ENCODE measurements at places on chromosomes 4 and X.

DNA sequence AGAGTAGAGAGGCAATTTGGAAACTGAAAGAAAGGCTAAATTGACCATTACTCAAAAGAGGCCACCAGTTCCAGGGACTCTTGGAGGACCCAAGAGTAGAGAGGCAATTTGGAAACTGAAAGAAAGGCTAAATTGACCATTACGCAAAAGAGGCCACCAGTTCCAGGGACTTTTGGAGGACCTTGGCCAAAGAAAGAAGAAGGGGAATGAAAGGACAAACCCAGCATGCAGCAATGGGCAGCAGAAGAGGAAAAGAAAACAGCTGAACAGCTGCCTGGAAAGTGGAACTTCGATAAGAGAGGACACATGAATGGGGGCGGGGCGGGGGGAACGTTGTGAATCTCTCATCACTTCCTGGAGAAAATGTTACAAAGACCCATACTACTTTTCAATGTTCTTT, 80.8 kb downstream of the PALLD start:
- no peak for DNase-seq

DNA sequence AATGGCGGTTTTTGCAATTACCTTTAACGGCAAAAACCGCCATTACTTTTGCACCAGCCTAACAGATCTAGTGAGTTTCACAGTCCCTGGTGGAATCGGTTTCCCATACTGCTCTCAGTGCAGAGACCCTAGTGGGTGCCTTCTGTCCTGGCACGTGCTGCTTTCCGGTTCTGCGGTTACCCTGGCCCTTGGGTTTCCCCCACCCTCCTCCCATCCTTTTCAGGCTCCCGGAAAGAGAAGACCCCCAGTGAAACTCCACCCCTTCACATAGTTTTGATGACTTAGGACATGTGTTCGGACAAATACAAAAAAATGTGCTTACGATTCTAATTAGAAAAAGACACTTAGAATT, 36.9 kb downstream of the NLGN3 start:
- DNase-seq: no peak

DNA sequence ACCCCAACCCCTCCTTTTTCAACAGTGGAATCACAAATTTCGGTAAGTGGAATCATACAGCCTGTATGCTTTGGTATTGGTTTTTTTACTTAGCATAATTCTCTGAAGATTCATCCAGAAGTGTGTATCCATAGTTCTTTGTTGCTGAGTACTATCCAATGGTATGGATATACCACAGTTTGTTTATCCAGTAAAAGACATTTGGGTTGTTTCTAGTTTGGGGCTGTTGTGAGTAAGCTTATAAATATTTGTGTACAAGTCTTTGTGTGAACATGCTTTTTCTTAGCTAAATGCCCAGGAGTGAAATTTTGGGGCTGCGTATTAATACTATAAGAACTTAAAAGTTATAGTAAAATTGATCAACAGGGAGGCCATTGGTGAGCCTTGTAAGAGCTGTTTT, 57.5 kb upstream of the GC start:
- no peak for DNase-seq

DNA sequence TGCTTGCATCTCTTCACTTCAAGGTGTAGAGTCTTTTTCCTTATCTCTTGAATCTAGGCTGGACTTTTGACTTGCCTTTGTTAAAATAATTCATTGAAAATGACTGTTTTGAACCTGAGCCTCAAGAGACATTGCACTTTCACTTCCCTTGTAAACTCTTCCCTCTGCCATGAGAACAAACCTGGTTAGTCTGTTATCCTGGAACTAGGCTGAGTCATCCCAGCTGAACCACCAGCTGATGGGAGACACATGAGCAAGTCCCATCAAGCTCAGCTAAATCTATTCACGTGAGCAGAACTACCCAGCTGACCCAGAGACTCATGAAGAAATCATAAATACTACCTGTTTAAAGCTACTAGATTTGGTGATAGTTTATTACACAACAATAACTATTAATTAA, 202.3 kb upstream of the CENPE start:
- DNase-seq: peak; percentile 68

- no peak for DNase-seq
These were observed 17.6 kb downstream of the TNIP3 start for GRCh38 chr4:121146530-121146929.

DNA sequence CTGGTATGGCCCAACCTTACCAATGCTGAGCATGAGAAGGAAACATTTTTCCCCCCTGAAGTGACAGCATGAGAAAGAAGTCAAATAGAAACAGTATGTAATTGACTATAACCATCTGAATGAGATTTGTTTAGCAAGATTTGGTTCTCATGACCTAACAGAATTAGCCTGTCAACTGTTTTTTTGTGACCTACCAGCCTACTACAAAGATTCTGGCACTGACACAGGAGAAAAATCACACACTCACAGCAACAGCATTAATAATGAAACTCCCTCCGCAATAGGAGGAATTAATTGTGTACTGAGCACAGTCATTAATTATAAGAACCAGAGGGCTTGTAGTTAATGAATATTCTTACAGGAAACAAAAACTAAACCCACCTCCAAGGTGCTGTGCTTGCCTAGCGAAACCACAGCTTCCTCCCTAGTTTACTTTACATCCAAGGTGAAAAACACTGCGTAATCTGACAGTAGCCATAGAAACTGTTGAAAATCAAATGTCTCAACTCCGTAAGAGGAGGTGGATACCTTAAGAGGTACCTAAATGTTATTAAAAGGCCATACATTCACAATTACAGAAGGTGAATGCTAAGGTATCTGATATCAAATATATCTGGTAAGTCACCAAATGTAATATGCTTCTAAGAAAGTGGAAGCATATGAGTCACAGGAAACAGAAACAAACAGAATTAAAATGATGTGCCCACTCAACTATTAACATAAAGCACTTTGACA, 34.9 kb downstream of the MMRN1 start:
- no peak for DNase-seq

DNA sequence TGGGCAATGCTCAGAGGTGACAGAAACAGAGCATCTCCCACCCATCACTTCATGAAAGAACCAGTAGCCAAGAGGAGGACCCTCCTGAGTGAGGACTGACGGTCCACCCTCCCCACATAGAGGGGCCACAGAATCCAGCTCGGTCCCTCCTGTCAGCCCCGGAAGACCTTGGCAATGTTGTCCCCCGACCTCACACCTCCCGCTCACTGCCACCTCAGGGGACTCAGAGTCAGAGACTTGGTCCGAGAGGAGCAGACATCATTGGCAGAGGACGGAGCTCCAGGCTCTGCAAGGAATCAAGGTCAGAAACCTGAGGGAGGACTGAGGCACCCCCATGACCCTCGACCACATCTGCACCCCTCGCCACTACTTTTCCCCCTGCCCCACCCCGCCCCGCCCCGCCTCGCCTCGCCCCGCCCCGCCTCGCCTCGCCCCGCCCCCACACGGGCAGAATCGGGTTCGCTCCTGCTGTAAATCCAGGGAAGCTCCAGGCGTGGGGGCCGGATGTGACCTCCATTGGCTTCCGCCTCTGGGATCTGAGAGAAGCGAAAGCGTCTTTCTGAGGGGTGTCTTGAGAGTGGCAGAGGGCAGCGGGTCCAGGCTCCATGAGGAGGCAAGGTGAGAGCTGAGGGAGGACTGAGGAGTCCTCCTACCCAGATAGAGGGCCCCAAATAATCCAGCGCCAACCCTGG, at the start of gene MAGEA11:
MAGEA11 (plus strand) TSS at position 516 of the 692 bp plus-strand sequence. CDS start 1,100 bp downstream, outside the sequence.
- DNase-seq: no peak

- DNase-seq: no peak
These were observed 1222.9 kb upstream of the PRKX start for GRCh38 chrX:4936315-4936714.

DNA sequence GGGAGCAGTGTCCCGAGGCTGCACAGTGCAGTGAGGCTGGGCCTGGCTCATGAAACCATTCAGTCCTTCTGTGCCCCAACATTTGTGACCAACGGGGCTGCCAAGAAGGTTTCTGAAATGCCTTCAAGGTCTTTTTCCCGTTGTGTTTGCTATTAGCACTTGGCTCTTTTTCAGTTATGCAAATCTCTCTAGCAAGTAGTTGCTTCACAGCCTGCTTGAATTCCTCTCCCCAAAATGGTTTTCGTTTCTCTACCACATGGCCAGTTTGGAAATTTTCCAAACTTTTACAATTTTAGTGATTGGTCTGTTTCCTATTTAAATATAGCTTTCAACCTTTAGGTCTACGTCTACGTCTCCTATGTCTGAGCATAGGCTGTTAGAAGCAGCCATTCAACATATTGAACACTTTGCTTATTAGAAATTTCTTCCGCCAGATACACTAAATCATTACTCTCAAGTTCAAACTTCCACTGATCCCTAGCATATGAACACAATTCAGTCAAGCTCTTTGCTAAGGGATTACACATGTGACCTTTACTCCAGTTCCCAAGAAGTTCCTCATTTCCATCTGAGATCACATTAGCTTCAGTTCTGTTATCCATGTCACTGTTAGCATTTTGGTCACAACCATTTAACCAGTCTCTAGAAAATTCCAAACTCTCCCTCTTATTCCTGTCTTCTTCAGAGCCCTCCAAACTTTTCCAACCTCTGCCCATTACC, 901.8 kb downstream of the GLUD2 start:
- DNase-seq: no peak

GRCh38 chr4:81747242-81747930, 275.7 kb upstream of the RASGEF1B start:
- no peak for DNase-seq

GRCh38 chrX:41779030-41779564, 55.1 kb downstream of the GPR82 start:
- peak; percentile 37 for DNase-seq

DNA sequence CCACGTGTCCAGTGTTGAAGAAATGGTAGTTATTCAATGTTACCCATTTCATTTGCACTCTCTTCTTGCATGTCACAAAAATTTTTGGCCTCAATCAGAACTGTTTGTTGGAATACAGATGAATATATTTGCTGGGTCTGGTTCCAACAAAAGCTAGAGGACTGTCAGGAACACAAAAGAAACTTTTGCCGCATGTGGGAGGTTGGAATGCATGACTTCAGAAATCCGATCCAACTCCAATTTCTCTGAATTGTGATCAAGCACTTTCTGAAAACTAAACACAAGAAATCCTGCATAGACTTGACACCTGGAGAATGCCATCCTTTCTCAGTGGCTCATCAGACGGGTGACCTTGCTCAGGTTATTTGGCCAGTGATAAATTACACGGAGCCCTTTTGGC, 15.4 kb downstream of the SETD7 start:
- no peak for DNase-seq

GRCh38 chrX:36431819-36432218, 512.3 kb downstream of the CFAP47 start:
- peak; percentile 6 for DNase-seq

- DNase-seq: peak; percentile 24
These were observed 10.5 kb downstream of the KLF3 start for GRCh38 chr4:38674258-38675144.

GRCh38 chrX:11908371-11908770, 150.3 kb downstream of the MSL3 start:
- DNase-seq: peak; percentile 20

DNA sequence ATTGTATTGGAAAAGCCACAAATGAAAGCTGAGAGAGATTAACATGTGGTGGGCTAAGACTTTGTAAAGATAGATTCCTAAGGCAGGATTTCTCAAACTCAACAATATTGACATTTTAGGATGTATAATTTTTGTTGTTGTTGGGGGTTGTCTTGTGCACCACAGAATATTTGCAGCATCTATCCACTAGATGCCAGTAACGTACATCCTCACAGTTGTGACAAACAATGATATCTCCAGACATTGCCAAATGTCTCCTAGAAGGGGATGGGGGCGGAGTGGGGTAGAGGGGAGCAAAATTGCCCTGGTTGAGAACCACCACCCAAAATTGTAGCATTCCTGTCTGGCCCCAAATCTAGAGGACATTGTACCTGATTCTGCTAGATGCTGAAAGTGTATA, 14.7 kb upstream of the CBR4 start:
- peak; percentile 57 for DNase-seq

GRCh38 chrX:2696698-2697215, 5.7 kb downstream of the CD99 start:
- DNase-seq: peak; percentile 66

DNA sequence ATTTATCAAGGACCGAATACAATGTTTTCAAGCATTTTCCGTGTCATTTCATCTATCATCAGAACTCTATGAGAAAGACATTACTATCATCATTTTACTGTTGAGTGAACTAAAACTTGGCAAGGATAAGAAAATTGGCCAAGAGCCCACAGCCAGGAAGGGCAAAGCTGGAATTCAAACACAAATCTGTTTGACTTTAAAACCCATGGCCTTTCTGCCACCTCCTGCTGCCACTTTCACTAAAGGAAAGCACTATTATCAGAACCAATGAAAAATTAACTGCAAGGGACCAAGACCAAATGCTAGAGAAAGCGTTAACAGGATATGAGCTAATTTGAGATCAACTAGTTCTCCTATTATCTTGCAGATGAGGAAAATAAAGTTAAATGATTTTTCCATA, 2759.2 kb downstream of the ARAP2 start:
- DNase-seq: no peak
